HepG2 (cell line): ENCODE measurements at places on chromosomes 11 and 22. TPM values are rescaled to one million over a fixed set of nuclear protein-coding genes. Genes with fewer than 3 reads are reported as not detected.
A peak's percentile ranks its signal among the peaks of the same experiment; 100 is the strongest.

- DNase-seq: no peak
These were observed 1.3 kb downstream of the TBC1D10C start for GRCh38 chr11:67405196-67405567.

- DNase-seq: no peak
These were observed 14.6 kb downstream of the MS4A18 start for GRCh38 chr11:60739114-60739513.

DNA sequence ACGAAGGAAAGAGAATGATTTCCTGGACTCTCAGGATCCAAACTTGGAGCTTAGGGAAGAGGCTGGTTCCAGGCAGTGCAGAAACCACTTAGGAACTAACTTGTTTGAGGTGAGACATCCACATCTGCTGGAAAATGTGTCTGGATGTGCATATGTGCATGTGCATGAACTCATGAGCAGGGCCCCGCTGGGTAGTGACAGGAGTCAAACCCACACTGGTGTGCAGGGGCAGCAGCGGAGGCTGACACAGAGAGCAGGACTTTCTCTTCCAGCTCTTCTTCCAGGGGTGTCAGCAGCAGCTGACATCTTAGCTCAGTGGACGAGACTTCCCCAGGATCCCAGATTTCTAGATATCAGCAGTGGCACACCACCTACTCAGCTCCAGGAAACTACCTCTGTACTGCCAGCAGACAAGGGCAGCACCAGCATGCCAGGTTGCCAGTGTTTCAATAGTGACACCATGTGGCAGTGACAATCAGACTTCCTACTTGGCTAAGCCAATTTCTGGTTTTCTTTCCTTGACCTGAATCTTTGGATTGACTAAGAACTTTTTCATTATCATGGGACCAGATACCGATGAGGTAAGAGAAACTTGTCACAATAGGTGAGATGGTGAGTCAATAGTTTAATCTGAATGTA, 227.5 kb upstream of the ZC3H12C start:
- no peak for DNase-seq

DNA sequence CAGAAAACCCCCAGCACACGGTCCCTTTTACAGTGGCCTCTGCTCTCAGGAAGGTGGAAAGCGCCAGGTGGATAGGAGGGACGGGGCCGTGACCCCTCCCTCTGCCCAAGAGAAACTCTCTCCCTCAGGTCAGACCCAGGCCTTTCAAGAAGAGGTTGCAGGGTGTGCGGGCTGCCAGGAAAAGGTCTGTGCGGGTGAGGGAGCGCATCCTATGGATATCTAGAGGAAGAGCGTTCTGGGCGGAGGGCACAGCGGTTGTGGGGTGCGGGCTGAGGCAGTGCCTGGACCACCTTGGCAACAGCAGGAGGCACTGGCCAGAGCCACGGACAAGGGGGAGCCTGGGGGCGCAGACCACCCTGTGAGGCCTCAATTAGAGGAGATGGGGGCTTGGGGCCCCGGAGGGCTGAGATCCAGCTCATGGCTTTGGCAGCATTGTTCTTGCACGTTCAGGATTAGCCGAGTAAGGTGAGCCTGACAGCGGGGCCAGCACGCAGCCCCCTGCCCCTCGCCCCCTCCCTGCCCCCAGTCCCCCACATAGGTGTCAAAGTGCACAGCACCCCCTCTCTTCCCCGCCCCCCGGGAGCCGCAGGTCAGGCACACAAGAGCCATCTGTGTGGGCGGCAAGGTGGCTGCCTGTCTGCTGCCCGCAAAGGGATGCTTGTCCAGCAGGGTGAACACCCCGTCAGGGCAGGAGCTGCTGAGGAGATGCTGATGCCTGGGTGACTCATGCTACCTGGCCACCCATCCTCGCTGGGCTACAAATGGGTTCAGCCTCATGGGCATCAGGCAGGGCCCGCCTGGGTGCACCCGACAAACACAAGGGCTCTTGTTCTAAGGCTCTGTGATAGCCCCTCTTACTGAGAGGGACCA, 92.8 kb upstream of the KCNQ1OT1 start:
- DNase-seq: no peak

- DNase-seq: no peak
These were observed 38.9 kb upstream of the SCUBE2 start for GRCh38 chr11:9130297-9130696.

DNA sequence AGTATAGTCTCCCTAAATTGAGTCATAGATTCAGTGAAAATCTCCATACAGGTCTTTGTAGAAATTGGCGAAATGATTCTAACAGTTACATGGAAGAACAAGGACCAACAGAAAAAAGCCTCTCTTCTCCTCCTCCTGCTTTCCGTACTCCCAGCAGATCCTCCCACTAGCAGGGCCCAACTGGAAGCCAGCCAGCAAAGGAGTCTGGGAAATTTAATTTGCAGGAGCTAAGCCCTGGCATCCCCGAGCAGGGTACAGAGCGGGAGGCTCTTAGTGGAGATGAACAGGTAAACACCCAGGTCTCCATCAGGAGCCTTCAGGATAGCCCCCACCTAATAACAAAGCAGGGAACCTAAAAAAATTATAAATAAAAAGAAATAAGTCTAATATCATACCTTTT, 1473.8 kb downstream of the TBC1D22A start:
- DNase-seq: no peak

DNA sequence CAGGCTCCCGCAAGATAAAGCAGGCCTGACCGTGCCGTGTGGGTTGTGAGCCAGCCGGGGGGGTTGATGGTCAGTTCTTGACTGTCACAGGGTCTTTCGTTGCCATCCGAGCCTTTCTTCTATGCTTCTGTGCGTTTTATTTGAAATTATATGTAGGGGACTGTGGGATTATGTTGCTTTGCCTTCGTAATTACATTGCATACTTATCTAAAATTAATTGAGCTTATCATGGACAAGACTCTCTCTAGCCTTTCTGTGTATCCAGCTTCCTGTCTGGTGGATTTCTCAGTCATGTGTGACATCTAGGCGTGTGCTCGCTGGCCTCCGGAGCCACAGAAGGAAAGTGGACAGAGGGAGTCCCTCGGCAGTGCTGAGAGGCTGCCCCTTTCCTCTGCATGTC, 93.2 kb downstream of the TBC1D22A start:
- no peak for DNase-seq

GRCh38 chr11:111206472-111206871, 39.1 kb upstream of the POU2AF2 start:
- no peak for DNase-seq

DNA sequence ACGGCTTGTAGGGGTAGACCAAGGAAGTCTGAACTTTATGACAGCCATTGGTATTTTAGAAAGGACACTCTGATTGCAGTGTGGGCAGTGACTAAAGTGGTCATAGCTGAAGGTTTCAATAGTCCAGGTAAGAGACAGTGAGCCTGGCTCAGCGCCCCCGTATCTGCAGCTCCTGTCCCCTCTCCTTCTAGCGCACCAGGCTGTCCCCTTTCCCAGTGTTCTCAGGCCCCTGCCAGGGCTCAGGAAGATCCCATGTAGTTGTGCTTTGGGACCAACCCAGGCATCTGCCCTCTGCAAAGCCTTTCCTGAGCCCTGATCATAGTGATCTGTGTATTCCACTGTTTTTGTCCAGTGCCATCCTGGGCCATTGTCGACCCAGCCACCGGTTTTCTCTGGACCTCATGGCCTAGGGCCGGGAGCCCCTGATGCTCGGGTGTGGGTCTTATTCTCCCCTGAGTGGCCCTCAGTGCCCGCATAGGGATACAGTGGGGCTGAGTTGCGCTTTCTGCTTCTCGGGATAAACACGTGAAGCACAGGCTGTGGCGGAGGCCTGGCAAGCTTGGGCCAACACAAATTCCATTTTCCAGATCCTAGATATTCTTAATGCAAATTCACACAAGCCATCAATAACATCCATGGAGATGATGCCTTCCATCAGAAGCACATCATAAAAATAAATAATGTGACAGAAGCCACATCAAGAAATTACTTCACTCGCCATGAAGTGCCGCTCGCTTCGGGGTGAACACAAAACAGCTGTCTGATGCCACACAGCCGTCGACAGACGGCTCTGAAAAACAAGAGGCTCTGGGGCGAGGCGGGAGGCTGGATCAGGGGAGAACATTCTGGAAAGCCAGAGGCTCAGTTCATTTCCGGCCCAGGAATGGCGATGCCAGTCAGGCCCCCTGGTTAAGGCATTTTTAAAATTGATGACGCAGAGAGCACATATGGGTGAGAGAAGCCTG, 805.0 kb downstream of the TBC1D22A start:
- DNase-seq: no peak

- peak; percentile 25 for DNase-seq
These were observed 10.5 kb upstream of the PICALM start for GRCh38 chr11:86079421-86079820.

DNA sequence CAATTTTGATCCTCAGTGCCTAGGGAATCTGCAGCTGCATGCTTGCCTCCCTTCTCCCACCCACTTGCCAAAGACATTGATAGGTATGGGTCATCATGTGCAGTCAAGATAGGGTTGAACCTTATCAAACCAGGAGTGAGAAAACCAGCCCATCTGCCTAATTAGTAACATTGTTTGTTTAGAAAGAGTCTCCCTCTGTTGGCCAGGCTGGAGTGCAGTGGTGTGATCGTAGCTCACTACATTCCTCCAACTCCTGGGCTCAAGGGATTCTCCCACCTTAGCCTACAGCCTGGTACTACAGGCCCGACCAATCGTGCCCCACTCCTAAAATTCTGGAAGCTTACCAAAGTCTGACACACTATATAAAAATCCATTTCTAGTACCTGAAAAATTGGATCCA, 4.6 kb downstream of the C11orf71 start:
- peak; percentile 5 for DNase-seq

DNA sequence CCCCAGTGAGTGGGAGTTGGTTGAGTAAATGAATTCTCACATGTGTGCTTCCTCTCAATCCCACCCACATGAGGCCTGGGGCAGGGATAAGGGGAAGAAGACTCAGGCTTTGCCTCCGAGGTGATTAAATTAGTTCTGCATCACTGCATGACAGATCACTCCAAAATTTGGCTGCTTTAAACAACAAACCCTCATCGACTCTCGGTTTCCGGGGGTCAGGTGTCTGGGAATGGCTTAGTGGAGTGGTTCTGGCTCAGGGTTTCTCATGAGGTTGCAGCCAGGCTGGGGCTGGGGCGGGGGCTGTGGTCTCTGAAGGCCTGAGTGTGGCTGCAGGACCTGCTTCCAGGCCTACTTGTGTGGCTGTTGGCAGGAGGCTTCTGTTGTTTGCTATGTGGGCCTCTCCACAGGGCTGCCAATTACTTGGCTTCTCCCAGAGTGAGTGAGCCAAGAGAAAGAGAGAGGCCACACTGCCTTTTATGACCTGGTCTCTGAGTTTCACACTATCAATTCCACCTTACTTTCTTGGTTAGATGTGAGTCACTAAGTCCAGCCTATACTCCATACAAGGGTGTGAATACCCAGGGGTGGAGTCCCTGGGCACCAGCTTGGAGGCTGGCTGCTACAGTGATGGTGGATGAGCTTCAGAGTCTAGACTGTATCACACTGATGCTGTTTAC, 15.9 kb downstream of the MOGAT2 start:
- no peak for DNase-seq

DNA sequence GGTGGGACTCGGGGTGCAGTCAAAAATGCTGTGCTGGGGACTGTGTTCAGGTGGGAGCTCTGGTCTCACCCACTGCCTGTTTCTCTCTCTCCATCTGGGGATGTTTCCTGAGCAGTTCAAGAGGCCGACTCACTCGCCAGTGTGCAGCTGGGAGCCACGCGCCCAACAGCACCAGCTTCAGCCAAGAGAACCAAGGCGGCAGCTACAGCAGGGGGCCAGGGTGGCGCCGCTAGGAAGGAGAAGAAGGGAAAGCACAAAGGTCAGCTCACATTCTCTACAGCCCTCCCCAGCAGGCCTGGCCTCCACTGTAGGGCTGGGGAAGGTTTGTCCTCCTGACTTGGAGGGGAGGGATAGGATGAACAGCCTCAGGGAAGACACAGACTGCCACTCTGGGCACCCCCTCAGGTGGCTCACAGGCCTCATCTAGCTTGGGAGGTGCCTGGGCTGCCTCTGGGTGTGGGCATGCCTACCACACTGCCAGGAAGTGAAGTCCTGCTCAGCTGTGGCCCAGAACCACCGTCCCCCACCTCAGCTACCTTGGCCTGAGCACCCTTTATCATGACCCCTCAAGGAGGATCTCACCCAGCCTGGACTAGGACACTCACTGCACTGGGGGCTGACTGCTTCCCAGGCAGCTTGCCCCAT, 13.0 kb downstream of the TUB start:
- no peak for DNase-seq

DNA sequence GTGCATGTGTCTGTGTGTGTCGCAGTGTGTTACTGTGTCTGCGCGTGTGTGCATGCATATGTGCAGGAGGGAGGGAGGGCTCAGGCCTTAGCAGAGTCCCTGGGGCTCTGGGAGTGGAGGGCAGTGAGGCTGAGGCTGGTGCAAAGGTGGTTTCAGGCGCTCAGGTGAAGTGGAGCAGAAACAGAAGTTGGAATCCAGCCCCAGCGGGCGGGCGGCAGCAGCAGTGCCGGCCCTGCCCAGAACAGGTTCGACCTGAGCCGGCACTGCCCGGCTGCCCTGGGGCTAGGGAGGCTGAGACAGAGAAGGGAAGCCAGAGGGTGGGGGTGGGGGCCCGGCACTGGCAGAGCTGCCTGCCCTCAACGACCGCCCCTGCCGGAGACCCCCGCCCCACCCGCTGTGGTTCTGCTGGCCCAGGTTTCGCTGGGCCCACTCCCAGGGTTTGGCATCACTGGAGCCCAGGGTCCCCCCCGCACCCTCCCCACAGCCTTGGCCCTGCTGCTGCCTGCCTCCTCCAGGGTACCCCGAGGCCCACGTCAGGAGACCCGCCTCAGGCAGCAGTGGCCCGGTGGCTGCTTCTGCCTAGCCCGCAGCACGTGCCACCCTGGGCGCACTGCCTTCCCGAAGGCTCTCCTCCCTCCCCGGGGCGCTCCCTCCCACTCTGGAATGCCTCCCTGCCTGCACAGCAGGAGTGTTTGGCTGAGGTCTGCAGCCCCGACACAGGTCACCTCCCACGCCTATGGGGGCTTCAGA, 13.3 kb downstream of the ASCL2 start:
- DNase-seq: no peak

DNA sequence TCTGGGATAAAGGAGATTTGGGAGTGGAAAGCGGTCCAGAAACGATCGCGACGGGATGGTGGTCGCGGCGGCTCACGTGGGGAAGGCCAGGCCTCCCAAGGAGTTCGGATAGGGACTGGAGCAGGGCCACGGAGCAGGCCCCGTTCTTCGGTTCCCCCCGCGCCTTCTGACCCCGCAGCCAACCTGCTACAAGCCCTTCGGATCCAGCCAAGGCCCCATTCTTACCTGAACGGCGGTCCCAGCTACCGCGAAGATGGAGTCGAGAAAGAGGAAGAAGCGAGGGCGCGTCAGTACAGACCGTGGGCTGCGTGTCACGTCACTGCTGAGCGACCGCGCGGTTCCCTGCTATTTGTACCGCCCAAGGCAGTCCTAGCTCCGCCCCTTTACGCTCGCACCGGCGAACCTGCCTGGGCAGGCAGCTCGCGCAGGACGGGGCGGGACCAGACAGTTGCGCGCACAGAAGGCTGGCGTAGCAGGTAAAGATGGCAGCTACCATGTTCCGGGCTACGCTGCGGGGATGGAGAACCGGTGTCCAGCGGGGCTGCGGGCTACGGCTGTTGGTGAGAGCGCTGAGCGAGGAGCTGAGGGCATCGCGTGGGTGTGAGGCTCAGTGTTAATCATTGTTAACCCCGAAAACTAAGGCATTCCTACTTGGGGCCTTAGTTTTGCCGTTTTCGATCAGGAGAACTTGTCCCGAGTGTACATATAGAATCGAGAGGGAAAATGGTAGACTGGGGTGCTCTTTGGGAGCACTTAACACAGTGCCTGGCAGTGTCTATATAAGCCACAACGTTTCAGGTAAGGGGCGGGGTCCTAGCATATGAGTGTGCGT, at the start of the genes FAU and MRPL49:
Gene FAU (minus strand): TSS at position 270 of the 832 bp plus-strand sequence. CDS start 321 bp downstream, outside the sequence.
Gene MRPL49 (plus strand): TSS at position 457 of the 832 bp plus-strand sequence. CDS start 26 bp downstream, at position 483.
- peak; percentile 93 for DNase-seq

GRCh38 chr11:134518616-134519389, 106.8 kb upstream of the B3GAT1 start:
- DNase-seq: no peak

TYR gene
- polyA plus RNA-seq: not detected in 2 replicates

MUC15 gene
- 18.0 and 21.6 TPM in 2 replicates for polyA plus RNA-seq

APOBEC3H gene
- polyA plus RNA-seq: 0.18 and 0.20 TPM in 2 replicates

BTBD18 gene
- polyA plus RNA-seq: not detected in 2 replicates
